Ureter (tissue), 1 donor: ENCODE measurements at places on chromosomes 2 and 18. TPM values are rescaled to one million over a fixed set of nuclear protein-coding genes. Genes with fewer than 3 reads are reported as not detected.

DNA sequence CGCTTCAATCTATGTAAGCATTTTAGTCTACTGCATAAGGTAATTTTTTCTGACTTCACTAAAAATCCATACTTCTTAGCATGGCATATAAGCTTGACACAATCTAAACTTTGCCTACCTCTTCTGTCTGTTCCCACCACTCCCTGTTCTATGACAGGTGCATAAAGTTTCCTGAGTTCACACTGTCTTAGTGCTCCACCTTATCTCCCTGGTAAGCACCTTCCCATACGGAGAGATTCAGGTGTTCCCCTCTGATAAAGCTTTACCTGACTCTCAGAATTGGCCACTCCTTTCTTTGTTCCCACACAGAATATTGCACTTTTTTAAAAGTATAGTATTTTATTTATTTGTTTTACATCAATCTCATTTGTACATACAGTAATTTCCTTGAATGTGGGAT is 16.8 kb upstream of the ITGA4 start:
- no peak for DNase-seq

Gene PDCD1
- 0.57 TPM for total RNA-seq

- peak; percentile 14 for DNase-seq
These were observed 104.6 kb downstream of the CAPN13 start for GRCh38 chr2:30702694-30703093.

Gene DSC3
- total RNA-seq = 5.7 TPM

- DNase-seq = no peak
These were observed 1.9 kb upstream of the CD226 start for GRCh38 chr18:69949538-69949936.

GRCh38 chr18:13455960-13456481 is 237.5 kb downstream of the LDLRAD4 start:
- peak; percentile 38 for DNase-seq

DNA sequence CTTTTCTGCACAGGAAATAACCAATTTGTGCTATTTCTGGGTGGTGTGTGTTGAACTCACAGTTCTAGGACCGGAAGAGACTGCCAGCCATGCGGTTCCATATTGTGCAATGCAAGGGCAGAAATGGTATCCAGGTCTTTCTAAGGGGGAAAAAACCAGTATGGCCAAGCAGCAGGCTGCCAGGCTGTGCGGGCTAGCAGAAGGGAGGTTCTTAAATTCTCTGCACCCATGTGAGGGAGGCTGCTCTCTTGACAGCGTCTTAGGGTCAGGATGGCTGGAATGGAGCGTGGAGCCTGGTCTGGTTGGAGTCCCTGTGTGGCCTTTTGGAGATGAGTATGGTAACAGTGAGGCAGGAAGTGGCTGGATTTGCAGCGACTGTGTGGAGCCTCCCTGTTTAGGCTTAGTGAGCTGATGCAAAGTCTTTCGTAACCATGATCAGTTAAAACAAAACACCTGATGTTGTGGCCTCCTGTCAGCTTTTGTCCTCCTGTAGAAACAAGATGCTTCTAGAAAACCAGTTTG is 52.6 kb downstream of the NCK2 start:
- DNase-seq = no peak

DNA sequence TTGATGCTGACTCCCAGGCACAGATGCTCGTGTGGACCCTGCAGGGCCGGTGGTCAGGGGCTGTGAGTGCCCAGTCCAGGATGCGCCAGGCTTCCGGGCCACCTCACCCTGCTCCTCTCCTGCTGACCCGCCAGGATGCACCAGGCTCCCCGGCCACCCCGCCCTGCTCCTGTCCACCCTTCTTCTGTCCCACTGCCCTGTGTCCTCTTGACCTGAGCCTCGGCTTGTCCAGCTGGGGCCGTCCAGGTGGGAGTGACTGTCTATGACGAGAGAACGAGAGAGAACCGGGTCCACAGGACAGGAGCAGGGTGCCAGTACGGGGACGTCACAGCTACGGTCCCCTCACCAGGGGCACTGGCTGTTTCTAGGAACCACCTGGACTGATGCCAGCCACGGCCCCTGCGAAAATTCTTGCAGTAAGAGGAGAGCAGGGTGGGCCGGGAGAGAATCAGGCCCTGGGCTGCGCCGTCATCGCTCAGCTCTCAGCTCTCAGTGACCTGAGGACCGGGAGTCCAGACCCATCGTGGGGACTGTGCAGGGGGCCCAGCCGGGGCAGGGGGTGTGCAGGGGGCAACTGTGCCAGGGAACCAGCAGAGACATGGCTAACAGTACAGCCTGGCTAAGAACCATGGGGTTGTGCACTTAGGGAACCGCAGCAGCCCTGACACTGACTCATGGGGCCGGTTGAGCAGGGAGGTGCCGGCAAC is 12.9 kb upstream of the NFATC1 start:
- DNase-seq = no peak

Gene ZNF892
- total RNA-seq = 5.3 TPM

Gene BZW1
- total RNA-seq = 242 TPM

Gene CIB4
- not detected for total RNA-seq

DNA sequence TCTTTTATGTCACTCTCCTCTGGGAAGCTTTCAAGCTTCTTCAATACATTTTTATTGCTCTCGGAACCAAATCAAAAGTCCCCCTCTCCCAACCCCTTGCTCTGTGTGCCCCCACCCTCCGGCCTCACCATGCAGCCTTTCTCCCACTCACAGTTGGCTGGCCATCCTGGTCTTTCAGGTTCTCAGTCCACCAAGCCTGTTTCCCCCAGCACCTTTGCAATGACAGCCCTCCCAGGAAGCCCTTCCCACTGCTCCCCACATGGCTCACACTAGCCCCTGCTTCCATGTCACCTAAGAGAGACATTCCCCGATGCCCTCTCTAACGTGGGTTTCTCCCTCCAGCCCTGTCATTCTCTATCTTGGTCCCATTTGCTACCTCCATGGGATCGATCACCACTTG is 266.6 kb downstream of the SRBD1 start:
- DNase-seq = no peak

DNA sequence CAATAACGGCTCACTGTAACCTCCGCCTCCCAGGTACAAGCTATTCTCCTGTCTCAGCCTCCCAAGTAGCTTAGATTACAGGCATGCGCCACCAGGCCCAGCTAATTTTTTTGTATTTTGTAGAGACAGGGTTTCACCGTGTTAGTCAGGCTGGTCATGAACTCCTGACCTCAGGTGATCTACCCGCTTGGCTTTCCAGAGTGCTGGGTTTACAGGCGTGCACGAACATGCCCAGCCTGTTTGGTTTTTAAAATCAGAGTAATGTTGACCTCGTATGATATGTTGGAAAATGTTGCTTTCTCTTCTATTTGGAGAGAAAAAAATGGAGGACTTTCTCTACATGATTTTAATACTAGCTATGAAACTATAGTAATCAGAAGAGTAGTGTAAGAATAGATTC is 386.2 kb downstream of the PTH2R start:
- no peak for DNase-seq

- no peak for DNase-seq
These were observed 66.5 kb downstream of the USP37 start for GRCh38 chr2:218501665-218502064.

Gene NFE2L2
- total RNA-seq = 190 TPM

Gene GAL3ST2
- 0.47 TPM for total RNA-seq

Gene VAMP5
- 32.8 TPM for total RNA-seq

Gene SLC14A1
- total RNA-seq = 136 TPM

DNA sequence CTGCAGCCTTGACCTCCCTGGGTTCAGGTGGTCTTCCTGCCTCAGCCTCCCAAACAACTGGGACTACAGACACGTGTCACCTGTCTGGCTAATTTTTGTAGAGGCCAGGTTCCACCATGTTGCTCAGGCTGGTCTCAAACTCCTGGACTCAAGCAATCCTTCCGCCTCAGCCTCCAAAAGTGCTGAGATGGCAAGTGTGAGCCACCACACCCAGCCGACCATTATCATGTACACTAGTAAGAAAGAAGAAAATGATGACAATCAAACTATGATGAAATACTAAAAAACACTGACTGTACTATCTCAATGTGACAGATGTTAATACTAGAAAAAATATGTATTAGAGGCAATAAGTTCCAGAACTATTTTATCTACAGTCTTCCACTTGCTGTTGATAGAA is 420.9 kb downstream of the TRIB2 start:
- DNase-seq = no peak

DNA sequence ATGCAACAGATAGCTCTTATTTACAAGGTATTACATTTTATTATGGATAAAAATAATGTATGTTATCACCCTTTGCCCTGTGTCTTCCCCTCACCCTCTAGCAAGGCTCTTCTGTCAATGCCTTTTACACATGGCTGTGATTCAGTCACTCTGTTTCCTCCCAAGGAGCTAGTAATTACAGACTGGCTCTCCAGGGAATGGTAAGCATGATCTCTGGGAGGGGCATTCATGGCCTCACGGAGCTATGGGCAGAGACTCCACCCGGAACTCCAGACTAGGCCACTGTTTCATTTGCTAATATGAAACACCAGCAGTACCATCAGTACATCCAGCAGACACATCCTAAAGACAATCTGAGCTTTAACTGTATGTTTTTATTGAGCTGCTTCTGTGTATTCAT is 410.9 kb upstream of the CYRIA start:
- no peak for DNase-seq

DNA sequence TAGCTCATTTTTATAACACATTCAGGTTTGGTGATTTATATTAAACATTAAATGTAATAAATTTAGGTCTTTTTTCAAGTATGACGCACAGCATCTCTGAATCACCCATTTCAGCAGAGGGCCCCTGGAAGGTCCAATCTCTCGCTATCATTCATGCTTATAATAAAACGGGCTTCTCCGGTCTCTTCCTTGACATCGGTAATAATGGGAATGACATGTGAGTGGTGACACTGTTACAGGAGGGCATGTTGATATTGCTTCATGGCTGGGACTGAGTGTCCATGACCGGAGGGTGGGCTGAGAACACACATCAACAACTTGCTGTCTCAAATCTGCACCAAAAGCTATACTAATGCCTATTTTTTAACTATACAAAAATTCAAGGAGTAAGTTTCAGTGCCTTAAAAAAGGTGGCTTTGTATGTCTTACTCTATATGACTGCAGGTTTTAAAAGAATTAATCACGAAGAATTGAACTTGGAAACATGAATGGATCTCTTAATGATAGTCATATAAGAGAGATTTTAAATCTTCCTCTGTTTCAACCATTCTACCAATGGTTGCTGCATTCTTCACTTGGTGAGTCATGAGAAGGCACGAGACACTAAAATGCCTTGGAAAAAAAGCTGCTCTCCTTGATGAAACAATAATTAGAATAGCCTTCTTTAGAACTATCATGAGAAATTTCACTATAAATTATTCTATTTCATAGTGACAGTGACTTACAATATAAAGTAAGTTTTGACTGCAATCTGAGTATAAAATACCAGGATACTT is 101.9 kb upstream of the NRP2 start:
- no peak for DNase-seq

DNA sequence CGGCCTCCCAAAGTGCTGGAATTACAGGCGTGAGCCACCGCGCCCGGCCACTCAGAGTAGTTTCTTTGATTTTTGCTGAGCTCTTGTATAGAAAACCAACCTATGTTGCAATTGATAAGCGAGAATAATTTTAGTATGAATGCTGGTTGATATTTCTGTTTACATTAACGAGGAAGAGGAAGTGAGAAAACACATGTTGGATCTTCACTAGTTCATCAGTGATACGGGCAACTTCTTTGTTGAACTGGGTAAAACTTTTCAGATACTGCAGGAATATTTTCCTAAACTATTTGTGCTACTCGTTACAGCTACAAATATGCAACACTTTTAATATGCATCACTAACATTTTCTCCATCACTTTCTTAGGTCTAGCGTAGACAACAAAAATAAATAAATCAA is 67.9 kb upstream of the SLC25A52 start:
- DNase-seq = no peak

Gene CTAGE1
- not detected for total RNA-seq

GRCh38 chr2:148667113-148667836 is 22.7 kb downstream of the EPC2 start:
- DNase-seq = no peak
